ENCODE measurements at places on chromosomes 12 and 14.

- no peak for DNase-seq
These were observed 117.7 kb downstream of the ETV6 start for GRCh38 chr12:11767029-11767724.

- DNase-seq, result no peak
These were observed 20.1 kb upstream of the KRT80 start for GRCh38 chr12:52211716-52212585.

DNA sequence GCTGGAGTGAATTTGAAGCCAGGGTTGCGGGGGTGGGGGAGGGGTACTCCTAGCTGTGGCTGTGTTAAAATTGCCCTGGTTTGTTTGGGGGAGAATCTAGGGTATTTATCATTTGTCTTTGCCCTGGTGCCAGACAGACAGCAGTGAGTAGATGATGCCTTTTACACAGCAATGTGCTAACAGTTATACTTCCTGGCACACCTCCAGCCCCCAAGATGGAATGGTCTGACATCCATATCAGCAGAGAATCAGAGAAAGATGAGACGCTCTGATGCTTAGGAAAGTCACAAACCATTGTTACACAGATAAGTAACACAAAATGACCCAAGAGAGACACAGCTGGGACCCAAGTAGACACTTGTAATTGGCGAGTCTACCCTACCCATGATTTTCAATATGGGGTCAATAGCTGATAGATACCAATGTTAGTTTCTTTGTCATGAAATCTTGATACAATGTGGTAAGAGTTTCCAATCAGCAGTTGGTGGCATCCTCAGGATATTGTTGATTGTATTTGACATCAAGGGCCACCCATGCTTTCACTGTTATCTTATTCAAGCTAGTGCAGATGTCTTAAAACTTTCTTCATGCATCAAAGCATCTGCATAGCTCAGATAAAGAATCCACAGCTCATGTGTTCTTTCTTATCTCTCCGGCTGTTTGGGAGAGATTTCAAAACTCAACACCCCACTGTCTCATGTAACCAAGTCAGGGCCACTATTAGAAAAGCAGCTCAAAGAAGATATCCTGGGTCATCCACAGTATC lies 2.6 kb upstream of the PRKAB1 start:
- no peak for DNase-seq

DNA sequence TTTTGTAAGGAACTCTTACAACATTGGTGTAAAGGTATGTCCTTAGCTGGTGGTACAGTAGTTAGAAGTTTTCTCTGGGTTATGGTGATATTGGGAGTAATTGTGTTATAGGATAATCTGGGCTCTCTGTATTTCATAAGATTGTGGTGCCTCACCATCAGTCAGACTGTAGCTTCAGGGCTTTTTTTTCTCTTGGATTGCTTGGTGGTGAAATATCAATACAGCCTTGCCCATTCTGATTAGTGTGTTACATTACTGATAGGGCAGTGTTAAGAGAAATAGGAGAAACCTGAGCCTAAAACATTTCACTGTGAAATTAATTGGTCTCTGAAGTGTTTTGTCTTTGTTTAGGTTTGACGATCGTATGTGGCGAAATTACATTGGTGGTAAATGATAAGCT lies 71.0 kb downstream of the RCOR1 start:
- no peak for DNase-seq

GRCh38 chr12:105357162-105357691 lies 26.7 kb downstream of the C12orf75 start:
- no peak for DNase-seq

- DNase-seq, result no peak
These were observed 36.1 kb downstream of the ERP29 start for GRCh38 chr12:112049351-112049750.

- no peak for DNase-seq
These were observed 1.1 kb downstream of the BRI3BP start for GRCh38 chr12:124994437-124994975.

DNA sequence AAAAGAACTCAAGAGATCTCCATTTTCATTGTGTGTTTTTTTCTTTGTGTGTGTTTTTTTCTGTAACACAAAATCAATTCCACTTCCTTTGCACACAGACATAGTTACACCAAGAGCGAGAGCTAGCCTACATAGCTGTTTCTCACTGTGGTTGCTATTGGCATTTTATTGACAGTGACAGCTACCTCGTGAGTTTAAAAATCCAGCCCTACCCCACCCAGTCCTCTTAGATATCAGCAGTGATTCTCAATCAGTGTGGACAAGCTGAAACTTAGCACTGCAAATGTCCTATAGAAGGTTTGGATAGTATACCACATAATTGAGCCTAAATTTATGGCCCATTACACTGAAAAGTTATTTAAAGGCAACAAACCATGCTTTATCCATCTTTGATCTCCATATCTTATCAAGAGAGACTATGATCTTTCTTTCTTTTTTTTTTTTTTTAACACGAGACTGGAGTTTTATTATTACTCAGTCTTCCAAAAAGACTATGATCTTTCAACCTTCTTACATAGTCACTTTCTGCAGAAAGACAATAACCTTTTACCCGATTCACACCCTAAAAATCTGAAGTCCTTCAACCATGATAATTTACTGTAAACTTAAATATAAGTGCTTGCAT lies 46.8 kb downstream of the ATP2B1 start:
- DNase-seq, result no peak

GRCh38 chr12:121330692-121331091 lies 21.5 kb downstream of the ANAPC5 start:
- no peak for DNase-seq

DNA sequence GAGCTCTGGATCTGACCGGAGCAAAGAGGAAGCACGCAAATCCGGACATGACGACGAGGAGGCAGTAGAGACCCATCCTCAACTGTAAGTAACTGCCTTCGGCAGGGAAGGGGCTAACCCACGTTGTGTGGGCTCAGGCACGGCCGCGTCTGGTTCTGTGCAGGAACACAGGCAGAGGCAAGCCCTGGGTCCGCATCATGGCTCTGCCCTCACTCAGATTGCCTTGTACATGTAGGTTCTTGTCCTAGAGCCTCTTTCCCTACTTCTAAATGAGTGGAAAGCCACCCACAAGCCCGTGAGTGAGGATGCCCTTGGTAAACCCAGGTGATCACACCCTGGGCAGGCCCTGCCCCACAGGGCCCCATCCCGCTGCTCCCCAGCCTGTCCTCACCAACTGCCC lies 8.9 kb upstream of the RPLP0 start:
- DNase-seq, result no peak

- no peak for DNase-seq
These were observed 153.0 kb downstream of the PCNX1 start for GRCh38 chr14:71060274-71060673.

- DNase-seq, result no peak
These were observed 1.2 kb upstream of the LRP1-AS start for GRCh38 chr12:57148469-57149244.

DNA sequence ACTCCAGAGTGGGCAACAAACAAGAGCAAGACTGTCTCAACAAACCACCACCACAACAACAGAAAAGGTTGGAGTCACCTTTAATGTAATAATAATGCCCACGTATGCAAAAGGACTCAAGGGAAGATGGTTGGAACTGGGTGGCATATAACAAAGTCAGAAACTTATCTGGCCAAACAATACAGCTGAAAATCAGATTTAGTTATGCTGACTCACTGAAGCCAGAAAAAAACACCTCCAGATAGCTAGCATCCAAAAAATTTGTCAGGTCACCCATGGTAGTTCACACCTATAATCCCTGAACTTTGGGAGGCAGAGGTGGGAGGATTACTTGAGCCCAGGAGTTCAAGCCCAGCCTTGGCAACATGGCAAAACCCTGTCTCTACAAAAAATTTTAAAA lies 24.4 kb downstream of the SLC11A2 start:
- no peak for DNase-seq

DNA sequence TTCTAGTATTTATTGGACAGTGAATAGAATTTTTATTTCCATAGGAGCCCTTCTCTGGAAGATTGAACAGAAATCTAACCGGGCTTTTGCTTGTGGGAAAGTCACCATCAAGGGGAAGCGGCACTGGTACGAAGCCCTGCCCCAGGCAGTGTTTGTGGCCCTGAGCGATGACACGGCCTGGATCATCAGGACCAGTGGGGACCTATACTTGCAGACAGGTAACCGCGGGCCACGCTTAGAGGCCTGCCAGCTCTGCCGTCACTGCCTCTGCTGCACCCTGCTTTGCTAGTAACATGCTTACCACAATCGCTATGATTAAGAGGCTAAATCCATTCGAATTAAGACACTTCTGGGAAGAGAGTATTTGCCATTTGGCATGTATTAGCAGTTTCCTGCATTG lies 69.2 kb downstream of the ANKRD9 start:
- DNase-seq, result no peak

GRCh38 chr12:12720672-12721161 lies 3.5 kb downstream of the CDKN1B start:
- DNase-seq, result no peak

DNA sequence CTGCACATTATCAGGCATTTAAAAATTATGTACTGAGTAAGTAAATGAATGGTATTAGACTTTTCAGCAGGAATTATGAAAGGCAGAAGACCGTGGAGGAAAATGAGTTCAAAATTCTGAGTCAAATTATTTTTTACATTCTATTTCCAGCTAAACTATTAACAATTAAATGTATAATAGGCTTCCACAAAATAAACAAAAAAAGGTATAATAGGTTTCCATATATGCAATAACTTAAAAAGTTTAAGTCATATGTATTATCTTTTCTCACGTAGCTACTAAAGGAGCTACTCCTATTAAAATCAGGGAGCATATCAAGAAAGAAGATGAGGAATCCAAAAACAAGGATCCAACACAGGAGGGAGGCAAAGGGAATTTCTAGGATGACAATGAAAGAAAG lies 11.4 kb upstream of the VCPKMT start:
- no peak for DNase-seq

GRCh38 chr14:79705126-79705894 lies 506.0 kb downstream of the DIO2 start:
- DNase-seq, result no peak

DNA sequence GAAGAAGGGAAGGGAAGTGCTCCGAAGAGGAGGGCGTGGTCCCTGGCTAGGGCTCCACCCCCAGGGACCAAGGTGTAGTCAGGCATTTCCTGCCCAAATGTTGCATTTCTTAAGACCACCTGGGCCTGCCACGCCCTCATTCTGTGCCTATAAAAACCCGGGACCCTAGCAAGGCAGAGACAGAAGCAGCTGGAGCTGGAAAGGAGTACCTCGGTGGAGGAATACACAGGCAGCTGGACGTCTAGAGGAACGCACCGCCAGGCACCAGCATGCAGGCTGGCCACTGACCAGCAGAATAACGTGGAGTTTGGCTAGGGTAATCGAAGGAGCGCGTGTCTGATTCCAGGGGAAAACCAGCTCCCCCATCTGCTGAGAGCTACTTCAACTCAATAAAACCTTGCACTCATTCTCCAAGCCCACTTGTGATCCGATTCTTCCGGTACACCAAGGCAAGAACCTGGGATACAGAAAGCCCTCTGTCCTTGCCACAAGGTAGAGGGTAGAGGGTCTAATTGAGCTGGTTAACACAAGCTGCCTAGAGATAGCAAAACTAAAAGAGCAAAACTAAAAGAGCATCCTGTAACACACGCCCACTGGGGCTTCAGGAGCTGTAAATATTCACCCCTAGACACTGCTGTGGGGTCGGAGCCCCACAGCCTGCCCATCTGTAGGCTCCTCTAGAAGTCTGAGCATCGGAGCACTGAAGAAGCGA lies 21.0 kb downstream of the CFL2 start:
- no peak for DNase-seq

- DNase-seq, result no peak
These were observed 183.3 kb downstream of the SSPN start for GRCh38 chr12:26378711-26379110.

GRCh38 chr14:52553002-52553670 lies 500 bp downstream of the GPR137C start:
- DNase-seq, result peak; percentile 13

- no peak for DNase-seq
These were observed 503.0 kb upstream of the LMO3 start for GRCh38 chr12:17108877-17109541.

- DNase-seq, result no peak
These were observed 14.3 kb downstream of the FNTB start for GRCh38 chr14:65000898-65001591.

DNA sequence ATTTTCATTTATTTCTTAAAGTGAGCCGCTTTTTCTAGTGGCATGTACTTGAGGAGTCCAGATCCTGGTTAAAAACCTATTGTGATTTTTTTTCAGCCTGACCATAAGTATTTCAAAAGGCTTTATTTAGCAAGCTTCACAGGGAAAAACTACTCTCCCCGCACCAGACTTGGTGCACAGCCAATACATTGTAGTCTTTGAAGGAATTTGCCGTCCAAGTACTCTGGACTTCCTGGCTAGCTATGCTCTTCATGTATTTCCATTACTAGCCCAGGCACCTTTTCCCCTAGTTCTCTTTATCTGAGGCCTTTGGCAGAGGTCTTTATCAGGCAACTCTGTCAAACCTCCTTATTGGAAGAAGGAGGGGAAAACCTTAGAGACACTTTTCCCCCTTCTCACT lies 234.7 kb downstream of the CCDC91 start:
- no peak for DNase-seq

DNA sequence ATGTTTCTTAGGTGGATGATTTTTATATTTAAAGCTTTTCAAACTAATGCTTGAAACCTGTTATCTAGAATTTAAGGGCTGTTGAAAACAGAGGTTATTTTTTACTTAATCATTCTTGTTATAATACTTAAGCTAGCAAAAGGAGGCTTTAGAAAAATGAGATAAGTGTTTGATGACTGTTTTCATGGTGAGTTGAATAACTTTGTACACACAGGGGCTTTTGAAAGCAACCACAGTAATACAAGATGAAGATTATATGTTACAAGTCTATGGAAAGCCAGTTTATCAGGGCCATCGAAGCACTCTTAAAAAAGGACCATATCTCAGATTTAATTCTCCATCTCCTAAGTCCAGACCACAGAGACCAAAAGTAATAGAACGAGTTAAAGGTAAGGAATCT lies 33.3 kb downstream of the KIAA0586 start:
- DNase-seq, result no peak

GRCh38 chr12:57347284-57347683 lies 83.6 kb downstream of the R3HDM2 start:
- no peak for DNase-seq

DNA sequence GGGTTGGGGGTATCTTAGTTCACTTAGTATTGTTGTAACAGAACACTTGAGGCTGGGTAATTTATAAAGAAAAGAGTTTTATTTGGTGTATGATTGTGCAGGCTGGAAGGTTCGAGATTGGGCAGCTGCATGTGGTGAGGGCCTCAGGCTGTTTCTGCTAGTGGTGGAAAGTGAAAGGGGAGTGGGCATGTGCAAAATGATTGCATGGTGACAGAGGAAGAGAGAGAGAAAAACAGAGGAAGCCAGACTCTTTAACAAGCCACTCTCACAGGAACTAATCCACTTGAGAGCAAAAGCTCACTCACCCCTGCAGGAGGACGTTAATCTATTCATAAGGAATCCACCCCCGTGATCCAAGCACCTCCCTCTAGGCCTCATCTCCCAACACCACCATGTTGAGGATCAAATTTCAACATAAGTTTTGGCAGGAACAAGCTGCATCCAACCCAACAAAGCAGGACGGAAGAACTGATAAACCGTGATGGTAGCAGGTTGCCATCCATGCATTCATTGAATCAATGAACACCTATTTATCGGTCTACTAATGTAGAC lies 165.0 kb upstream of the GZMB start:
- no peak for DNase-seq
